ENCODE measurements at places on chromosomes 2 and 18.
A peak's percentile ranks its signal among the peaks of the same experiment; 100 is the strongest.

GRCh38 chr2:54194761-54195750, 61.0 kb downstream of the TSPYL6 start:
- no peak for DNase-seq

DNA sequence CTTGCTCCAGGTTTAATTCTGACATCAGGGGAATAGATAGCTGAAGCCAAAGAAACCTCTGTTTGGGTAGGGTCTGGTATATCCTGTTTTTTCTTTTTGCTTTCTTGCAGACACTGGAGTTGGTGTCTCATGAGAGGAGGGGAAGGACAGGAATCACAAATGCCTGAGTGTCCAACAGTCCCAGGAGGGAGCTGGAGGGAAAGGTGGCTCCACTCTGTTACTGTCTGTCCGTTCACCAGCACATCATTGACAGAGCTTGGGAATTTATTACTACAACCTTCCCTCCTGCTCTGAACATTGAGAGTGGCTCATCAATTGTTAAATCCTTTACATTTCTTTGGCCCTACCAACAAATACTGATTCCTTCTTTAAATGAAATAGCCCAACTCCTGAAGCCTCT, 152.3 kb upstream of the NOSTRIN start:
- no peak for DNase-seq

DNA sequence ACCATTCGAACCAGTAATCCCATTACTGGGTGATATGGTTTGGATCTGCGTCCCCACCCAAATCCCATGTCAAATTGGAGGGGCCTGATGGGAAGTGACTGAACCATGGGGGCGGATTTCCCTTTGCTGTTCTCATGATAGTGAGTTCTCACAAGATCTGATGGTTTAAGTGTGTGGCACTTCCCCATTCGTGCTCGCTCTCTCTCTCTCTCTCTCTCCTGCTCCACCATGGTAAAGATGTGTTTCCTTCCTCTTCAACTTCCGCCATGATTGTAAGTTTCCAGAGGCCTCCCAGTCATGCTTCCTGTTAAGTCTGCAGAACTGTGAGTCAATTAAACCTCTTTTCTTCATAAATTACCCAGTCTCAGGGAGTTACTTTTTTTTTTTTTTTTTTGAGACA, 62.6 kb downstream of the NBAS start:
- DNase-seq = no peak

DNA sequence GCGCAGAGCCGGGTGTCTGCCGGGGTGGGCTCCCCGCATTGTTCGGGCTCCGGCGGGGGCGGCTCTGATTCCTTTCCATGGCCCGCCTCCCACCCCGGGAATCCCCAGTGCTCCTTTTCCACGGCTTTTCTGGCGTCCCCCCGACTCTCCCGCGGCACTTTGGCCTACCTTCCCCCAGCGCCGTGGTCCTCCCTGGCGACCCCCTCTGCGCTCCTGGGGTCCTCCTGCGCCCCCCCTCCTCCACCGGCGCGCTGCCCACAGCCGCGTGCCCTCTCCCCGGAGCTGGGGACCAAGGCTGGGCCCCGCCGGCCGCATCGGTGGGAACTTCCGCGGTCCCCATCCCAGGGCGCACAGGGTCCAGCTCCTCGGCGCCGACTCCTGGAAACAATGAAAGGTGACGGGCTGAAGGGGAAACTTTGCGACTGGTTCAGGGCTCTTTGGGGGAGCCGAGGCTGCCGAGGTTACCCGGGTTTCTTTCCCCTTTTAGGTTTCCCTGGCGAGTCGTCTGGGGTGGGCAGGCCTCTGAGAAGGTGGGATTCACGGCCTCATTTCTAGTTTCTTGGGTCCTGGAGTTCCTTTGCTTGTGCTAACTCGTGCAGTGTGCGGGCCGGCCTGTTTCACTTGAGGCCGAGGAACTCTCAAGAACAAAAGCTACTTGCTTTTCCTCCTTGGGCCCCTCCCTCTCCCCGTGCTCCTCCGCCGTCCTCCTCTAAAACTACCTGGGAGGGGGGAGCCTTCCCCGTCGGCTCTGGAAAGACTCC, 2.2 kb downstream of the TGIF1 start:
- DNase-seq = peak; percentile 22

DNA sequence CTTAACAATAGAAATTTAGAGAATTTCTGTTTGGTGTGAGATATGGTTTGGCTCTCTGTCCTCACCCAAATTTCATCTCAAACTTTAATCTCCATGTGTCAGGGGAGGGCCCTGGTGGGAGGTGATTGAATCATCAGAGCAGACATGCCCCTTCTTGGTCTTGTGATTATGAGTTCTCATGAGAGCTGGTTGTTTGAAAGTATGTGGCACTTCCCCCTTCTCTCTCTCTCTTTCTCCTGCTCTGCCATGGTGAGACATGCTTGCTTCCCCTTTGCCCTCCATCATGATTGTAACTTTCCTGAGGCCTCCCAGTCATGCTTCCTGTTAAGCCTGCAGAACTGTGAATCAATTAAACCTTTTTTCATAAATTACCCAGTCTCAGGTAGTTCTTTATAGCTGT, 524.7 kb upstream of the ACVR2A start:
- DNase-seq = no peak

DNA sequence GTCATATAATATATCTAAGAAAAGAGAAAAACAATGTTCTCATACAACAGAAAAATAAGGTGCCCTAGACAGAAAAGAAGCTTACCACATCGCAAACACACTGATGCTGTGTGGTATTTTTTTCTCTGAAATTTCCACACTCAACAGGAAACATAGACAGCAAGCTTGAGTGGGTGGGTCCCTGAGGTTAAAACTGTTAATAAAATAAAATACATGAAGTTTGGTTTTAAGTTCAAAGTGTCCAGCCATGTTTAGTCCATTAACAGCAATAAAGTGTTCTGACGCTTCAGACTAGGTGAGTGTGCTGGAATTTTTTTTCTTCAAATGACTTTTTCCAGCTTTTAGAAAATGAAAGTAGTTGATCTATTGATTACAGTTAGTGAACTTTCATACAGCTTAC, 83.3 kb upstream of the EPB41L5 start:
- no peak for DNase-seq

DNA sequence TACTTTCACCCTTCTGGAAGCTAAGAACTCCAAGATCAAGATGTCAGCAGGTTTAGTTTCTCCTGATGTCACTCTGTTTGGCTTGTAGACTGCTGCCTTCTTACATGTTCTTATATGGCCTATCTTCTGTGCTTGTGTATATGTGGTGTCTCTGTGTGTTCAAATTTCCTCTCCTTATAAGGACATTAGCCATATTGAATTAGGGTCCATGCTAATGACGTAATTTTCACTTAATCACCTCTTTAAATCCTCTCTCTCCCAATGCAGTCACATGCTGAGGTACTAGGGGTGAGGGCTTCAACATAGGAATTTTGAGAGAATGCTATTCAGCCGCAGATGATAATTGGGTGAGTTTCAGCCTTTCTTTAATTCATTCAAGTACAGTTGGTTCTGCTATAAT, 458.3 kb upstream of the SYT4 start:
- no peak for DNase-seq

DNA sequence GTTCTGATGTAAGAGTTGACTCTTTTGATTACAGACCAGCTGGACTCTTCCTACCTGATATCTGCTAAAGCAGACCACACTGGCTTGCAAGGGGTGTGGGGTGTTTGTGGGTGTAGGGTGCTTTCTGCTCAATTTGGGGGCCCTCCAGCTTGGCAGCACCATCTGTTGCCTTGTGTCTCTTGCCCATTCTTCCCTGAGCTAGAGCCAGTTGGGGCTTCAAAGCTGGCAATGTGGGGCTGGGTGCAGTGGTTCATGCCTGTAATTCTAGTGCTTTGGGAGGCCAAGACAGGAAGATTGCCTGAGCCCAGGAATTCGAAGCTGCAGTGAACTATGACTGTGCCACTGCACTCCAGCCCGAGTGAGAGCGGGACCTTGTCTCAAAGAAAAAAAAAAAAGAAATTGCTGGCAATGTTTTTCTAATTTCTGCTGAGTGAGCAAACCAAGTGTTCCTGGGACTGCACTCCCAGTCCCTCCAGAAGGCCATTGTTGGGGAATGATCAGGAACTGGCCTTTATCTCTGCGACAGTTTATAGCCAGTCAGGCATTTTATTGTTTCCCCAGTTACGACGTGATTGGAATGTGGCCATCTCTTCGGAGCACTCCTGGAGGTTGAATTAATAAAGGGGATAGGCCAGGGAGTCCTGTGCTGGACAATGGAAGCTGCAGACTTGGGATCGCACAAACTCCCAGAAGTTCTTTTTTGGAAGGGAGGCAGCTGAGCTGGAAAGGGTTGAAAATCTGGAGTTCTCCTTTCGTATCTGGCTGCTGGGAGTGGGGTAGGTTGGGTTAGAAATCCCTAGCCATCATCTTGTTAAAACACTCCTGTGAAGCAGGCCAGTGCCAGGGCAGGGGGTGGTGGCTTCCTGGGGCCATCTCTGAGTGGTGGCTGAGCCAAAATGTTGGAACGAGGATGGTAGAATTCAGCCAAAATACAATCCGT, 57.2 kb downstream of the LIPG start:
- no peak for DNase-seq

GRCh38 chr18:8627540-8627939, 18.3 kb downstream of the RAB12 start:
- no peak for DNase-seq

DNA sequence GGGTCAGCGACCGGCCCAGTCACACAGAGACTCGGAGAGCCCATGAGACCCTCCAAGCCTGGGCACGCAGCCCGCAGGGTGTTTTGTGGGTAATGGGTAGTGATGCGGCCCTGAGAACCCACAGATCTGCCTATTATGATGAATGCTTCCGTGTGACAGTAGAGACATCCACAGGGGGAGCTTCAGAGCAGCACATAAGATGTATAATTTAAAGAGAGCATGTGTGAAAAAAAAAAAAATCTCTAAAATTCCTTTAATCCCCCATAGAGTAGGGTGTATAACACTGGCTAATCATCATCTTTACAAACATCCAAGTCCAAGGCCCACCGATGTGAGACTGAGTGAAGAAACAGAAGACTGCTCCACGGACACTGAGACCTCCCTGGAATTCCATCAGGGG, 34.6 kb downstream of the BIN1 start:
- no peak for DNase-seq

DNA sequence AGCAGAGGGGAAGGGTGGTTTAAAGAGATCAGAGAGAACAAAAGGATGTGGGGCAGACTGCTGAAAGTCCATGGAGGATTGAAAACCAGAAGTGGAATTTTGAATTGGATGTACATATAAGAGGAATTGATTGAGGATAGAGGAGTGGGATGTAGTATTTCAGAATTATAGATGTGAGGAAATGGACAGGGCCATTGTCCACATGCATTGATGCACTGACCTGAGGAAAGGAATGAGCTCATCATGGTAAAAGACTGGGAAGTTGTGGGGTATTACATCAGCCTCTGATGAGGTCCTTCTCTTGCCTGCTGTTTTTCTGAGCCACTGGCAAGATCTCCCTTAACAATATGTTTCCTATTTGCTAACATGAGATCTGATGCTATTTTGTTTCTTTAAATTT, 365.7 kb upstream of the FANCL start:
- DNase-seq = no peak

DNA sequence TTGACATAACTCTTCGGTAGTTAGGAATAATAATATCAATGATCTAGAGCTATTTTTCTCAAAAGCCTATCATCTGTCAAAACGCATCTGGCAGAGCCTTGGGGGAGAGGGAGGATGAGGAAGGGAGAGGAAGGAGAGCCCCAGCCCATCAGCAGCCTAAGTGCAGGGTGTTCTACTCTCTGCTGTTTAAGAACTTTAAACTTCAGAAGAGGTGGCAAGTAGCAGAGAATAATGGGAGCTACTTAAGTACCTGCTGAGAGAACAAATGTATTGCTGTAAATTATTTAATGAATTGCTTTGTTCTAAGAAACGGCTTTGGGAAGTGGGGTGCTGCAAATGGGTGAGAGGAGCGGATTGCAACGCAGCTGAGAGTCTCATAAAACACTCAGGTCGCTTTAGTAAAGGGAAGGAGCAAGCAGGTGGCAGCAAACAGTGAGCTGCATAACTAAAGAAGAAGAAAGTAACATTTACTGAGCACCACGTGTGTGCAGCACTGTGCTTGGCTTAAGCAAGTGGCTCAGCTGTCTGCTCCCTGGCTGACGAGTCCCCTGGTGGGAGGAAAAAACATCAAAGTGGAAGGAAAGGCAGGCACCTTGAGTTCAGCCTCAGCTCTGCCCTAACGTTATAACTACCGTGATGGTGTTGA, 26.3 kb upstream of the SH3RF3 start:
- DNase-seq = no peak

GRCh38 chr2:136065907-136066306, 52.0 kb downstream of the CXCR4 start:
- no peak for DNase-seq

DNA sequence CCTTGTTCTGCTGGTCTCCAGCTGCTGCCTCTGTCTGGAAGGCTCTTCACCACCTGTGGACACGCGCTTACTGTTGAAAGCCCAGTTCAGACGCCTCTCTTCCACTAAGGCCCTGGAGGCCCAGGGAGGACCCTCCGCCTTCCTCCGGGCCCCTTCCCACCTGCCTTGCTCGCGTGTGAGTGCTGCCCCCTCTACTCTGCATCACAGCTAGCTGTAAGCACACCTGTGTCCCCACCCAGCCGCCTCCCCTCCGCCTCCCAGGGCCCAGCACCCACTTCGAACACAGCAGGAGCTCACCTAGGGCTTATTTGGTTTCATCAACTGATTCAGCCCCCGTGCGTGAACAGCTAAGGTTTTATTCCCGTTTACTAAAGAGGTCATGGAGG, 49.7 kb downstream of the KCNF1 start:
- DNase-seq = no peak

DNA sequence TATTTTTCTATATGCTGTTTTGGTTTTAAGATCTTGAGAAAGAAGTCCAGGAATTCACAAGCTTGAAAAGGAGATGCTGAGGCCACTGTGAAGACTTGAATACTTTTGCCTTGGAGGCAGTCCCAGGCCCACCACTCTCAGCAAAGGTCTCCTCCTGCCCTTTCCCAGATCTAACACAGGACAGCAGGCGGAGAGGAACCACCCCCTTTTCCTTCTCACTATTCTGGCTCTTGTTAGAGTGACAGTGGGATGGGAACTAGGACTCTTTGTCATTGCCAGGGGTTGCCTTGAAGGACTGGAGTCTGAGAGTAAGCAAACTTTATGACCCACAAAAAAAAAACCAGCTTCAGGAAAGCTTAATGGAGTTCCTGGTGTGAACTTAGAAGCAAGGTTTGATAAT, 54.7 kb downstream of the E2F6 start:
- DNase-seq = no peak

DNA sequence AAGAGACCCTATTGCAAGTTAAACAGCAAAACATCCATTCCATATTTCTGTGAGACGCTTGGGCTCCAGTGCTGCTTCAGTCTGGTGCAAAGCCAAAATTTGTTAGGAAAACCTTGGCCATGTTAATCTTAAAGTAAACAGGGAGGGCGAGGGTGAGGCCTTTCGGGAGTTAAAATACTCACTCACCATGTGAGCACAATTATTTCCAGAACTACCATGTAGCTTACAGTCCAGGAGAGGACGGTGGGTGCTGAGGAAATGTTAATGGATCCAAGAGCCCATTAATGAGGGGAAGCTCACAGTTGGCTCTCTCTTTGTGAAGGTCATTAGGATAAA, 286.4 kb downstream of the SLC8A1 start:
- no peak for DNase-seq

GRCh38 chr2:46804794-46805193, 110.8 kb downstream of the MCFD2 start:
- no peak for DNase-seq

- no peak for DNase-seq
These were observed 17.0 kb downstream of the GMCL1 start for GRCh38 chr2:69846182-69847067.

- DNase-seq = no peak
These were observed 95.2 kb downstream of the POLE4 start for GRCh38 chr2:75053484-75054112.

- no peak for DNase-seq
These were observed 38.1 kb downstream of the AFTPH start for GRCh38 chr2:64562148-64562784.

GRCh38 chr2:138071720-138072719, 107.7 kb downstream of the HNMT start:
- DNase-seq = no peak

Data from T-helper 17 cell (primary cell).